ENCODE measurements at places on chromosomes 3 and 15. TPM values are rescaled to one million over a fixed set of nuclear protein-coding genes. Genes with fewer than 3 reads are reported as not detected.

Gene PPP1R14D
- 0.62 TPM for polyA plus RNA-seq

Gene RTP1
- polyA plus RNA-seq, result not detected

- no peak for DNase-seq
Measured at GRCh38 chr15:75177360-75178071, 24.2 kb upstream of the C15orf39 start.

DNA sequence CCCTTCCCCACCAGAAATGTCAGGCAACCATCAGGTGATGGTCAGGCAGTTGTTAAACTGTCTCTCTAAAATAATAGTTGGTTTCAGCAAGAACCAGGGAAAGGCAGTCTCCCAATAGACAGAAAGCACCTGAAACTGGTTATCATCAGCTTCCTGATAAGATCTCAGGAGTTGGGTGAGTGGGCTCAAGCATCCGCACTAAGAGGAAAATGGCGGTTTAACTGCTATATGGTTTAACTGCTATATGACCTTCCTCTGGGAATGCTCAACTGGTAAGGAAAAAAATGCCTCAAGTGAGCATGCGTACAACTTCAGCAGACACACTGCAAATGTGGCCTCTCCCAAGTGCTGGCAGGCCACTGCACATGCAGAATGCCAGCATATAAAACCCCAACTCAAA, 240.8 kb upstream of the CMC1 start:
- no peak for DNase-seq

GRCh38 chr3:130849091-130849552, 44.8 kb upstream of the ATP2C1 start:
- no peak for DNase-seq

- no peak for DNase-seq
Measured at GRCh38 chr3:106114220-106114619, 245.4 kb upstream of the CBLB start.

DNA sequence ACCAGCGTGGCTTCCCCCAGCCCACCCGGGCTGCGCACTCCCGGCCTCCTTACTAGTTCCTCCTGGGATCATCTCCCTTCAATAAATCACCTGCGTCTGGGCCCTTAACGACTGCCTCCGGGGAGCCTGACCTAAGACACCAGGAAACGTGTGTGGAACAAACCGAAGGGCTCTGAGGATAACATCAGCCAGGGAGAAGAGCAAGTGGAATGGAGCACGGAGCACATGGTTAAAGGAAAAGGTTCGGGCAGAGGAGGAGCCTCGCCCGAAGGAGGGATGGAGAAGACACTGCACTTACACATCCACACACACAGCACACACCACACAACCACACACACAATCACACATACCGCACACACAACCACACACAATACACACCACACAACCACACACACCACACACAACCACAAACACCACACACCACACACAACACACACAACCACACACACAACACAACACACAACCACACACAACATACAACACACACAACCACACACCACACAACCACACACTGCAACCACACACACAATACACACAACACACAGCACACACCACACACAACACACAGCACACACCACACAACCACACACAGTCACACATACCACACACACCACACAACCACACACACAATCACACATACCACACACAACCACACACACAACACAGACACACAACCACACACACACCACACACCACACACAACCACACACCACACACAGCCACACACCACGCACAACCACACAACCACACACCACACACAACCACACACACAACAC, 24.7 kb downstream of the CPN2 start:
- DNase-seq, result no peak

- DNase-seq, result no peak
Measured at GRCh38 chr15:51243774-51244173, 94.6 kb downstream of the CYP19A1 start.

DNA sequence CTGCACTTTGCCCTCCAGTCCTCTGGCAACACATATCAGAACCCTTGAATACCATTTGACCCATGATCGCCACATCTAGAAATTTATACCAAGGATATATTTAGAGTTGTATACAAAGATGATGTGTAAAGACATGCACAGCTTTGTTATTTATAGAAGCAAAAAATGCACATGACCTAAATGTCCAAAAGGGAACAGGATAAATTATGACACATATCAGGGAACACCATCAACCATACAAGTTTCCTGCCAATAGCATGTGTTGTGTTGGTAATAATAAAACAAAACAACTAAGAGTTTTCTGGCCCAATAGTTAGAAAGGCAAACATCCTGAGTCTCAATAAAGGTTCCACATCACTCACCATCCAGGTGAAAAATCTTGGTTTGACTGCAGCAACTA, 51.5 kb downstream of the AAGAB start:
- no peak for DNase-seq

Gene COLQ
- 10.1 TPM for polyA plus RNA-seq

GRCh38 chr3:55646121-55646520, 159.0 kb upstream of the WNT5A start:
- DNase-seq, result no peak

Gene PIK3CA
- polyA plus RNA-seq, result 33.1 TPM

DNA sequence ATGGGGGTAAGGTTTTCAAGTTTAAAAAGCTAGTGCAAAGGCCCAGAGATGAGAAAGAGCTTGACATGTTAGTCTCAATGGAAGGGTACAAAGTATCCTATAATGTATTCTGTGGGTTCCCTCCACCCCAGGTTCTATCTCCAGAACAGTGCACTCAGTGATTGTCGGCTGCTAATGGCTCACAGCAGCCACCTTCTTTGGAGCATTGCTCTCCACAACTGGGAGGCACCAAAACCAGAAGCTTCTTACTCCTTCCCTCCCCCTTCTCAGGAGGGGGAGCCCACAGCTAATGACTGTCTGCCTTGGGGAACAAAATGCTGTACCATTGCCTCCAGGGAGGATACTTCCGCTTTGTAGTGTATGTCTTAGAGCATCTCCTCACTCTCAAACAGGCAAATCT, 439.4 kb upstream of the RBMS3 start:
- no peak for DNase-seq

DNA sequence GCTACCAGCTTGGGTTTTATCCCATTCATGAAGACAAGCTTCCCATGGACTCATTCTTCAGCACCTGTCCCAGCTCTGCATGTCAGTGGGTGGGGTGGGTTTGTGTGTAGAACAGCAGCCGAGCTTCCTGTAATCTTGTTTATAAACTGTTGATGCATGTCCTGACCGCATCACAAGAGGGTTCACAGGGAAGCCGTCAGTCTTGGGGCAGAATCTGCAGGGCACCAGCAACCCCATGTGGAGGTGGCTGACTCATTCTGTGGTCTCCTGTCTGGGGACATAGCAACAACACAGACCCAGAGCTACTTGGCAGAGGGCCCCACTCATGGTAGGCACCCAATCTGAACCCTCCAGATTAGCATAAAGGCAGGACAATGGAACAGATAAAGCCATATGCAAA, 35.6 kb downstream of the DAPK2 start:
- no peak for DNase-seq

- no peak for DNase-seq
Measured at GRCh38 chr15:68862415-68862814, 41.7 kb upstream of the ANP32A start.

GRCh38 chr3:73558727-73559075, 66.0 kb downstream of the PDZRN3 start:
- no peak for DNase-seq

Gene TMCO5A
- not detected for polyA plus RNA-seq

GRCh38 chr15:85063088-85063487, 81.4 kb downstream of the PDE8A start:
- DNase-seq, result no peak
